ENCODE measurements at places on chromosomes 3 and 15.
A peak's percentile ranks its signal among the peaks of the same experiment; 100 is the strongest.

DNA sequence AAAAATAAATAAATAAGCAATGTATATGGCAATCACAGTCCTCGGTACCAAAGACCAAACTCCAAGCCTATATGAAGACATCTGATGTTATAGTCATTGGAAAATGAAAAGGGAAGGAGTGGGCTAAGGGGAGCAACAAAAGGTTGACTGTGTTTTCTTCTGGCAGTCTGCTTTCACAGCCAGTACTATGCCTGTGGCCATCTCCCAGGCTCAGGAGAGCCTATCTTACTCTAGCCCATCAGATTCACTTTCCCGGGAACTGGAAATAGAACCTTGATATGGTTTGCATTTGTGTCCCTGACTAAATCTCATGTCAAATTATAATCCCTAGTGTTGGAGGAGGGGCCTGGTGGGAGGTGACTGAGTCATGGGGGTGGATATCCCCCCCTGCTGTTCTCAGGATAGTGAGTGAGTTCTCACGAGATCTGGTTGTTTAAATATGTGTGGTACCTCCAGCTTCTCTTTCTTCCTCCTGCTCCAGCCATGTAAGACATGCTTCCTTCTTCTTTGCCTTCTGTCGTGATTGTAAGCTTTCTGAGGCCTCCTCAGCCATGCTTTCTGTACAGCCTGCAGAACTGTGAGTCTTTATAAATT, 105.3 kb downstream of the PLCH1 start:
- DNase-seq, result no peak

DNA sequence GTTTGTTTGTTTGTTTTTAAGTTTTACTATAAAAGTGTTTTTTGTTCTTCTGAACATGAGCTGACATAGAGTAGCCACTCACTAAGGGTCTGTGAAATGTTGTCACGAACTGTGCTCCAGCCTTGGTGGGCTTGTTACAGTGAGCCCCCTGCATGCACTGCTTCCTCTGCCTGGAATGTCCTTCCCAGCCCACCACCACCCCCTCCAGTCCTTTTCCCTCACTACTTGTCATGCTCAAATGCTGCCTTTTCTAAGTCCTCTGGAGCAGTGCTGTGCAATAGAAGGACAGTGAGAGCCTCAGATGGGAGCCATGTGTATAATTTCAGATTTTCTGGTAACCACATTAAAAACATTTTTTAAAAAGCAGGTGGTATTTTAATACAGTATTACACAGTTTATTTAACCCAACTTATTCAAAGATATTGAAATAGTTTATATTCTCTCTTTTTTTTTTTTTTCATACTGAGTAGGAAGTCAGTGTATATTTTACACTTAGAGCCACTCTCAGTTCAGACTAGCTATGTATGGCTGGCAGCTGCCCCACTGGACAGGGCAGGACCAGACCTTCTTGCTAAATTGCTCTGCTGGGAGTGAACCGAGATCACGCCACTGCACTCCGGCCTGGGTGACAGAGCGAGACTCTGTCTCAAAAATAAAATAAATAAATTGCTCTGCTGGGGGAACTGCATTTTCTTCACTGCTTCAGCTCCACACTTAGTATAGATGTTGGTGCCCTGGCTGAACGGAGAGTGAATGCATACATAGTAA, 26.9 kb downstream of the MKRN2OS start:
- no peak for DNase-seq

DNA sequence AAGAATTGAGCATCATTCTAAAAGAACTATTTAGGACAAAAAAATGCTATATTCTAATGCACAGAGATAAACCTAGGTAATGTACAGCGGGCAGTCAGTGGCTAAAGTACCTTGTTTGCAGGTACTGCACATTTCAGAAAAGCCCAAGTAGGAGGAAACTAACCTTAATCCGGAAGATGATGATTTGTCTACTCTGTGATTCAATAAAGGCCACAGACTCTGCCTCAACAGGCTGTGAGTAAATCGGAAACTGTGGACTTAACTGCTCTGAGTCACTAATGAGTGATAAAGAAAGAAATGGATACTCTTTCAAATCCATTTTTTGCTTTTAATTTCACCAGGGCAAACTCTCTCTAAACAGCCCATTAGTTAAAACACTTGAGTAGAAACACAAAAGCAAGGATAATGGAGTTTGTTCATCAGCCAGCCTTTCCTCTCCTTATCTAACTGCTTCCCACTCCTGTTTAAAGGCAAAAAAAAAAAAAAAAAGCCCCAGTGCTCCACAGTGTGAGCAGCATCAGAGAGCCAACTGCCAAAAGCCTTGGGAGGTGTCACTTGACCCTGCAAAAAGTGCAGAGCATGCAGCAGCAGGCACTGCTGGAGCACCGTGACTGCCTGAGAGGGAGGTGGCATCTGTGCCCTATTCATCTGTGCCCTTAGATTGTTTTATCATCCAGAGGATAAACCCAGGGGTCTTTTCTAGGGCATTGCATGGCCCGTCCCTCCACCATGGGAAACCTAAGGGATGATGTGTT, 187.7 kb downstream of the SATB1 start:
- DNase-seq, result no peak

DNA sequence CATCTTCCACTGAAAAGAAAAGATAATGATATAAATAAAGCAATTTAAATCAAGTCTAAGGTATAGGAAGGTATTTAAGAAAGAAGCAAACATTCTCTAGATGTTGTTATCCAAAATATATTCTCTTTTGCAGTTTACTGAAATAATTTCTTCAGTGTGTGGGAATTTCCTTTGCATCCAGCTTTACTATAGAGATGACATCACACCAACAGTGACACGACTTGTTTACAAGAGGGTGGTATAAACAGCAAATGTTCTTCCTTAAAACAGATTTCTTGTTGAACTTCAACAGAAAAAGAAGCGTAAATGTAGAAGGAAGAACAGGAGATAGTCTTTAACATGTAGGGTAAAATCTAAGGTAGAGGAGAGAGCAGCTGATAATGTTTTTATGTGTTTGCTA, 202.5 kb downstream of the ROBO2 start:
- DNase-seq, result no peak

- DNase-seq, result no peak
Observed at GRCh38 chr3:20056725-20057611, 16.7 kb downstream of the KAT2B start.

DNA sequence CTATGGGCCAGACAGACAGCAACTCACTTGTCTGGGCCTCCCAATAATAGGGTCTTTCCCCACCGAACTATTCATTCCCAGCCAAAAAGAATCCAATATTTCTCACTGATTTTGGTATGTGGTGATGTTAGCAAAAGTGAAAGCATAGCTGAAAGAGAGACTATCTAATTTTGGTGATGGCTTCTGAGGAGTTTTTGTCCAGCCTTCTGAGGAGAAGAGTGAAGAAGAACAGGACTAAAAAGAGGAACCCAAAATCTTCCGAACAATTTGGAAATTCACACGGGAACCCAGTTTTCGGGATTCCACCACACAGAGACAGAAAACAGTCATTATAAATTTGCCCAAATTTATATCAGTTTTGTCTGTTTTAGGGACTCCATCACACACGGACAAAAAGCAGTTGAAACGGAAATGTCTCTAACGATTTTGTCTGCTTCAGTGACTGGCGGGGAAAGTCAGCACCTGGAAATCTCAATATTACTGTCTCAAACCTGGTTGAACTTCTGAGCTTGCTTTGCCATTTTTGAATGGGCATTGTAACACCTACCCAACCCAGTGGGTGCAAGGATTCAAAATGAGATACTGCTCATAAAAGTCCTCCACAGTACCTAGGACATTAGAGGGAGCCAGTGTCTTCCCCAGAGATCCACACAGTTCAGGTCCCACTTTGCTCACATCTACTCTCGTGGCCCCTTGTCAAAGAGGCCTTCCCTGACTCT, 9.1 kb downstream of the CD80 start:
- no peak for DNase-seq

GRCh38 chr15:83842281-83842680, 188.4 kb downstream of the ADAMTSL3 start:
- no peak for DNase-seq

GRCh38 chr3:20147361-20147760, 38.6 kb downstream of the SGO1 start:
- no peak for DNase-seq

DNA sequence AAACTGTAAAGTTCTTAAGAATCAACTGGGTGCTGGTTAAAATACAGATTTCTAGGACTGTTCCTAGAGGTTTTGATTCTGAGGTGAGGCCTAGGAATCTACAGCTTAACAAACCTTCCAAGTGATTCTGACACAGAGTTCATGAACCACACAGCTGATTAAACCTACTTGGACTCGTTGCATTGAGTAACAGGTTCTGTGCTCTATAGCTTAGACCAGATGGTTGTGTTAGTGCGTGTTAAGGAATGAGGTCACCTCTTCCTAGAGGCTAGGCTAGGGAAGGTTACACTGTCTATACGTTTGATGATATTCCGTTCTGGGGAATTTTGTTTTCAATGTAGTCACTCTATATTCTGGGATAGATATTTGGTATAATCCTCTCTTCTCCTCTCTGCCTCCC, 21.9 kb downstream of the EID1 start:
- no peak for DNase-seq

DNA sequence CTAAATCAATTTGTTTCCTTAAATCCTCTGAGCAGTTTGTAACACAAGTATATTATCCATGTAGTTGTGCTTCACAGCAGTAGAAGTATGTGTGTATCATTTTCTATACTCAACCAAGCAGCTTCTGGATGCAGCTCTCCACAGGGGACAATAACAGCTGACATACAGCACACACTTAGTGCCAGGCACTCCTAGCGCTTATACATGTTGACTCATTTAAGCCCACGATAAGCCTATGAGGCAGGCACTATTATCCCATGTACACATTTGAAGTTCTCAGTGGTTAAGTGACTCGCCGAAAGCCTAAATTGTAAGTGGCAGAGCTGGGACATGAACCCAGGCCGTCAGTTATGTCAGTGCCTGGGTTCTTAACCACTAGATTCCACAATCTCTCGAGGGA, 20.3 kb upstream of the LPP start:
- no peak for DNase-seq

- DNase-seq, result no peak
Observed at GRCh38 chr15:76503804-76504203, 167.2 kb downstream of the ISL2 start.

DNA sequence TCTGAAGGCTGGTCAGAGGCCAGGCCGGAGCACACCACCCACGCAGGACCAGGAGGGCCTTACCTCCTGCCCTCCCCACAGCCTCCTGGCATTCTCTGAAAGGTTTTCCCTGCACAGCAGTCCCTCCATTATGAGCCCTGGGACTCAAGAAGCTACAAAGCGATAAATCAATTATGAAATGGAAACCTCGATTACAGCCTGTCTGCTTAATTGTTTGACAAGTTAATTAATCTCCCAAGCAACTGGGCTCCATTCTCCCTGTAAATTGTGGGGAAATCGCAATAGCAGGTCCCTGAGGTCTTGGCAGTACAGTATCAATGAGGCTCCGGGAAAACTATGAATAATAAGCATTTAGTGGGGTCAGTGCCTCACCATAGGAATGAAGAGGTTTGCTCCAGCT, 683.5 kb downstream of the NTRK3 start:
- no peak for DNase-seq

DNA sequence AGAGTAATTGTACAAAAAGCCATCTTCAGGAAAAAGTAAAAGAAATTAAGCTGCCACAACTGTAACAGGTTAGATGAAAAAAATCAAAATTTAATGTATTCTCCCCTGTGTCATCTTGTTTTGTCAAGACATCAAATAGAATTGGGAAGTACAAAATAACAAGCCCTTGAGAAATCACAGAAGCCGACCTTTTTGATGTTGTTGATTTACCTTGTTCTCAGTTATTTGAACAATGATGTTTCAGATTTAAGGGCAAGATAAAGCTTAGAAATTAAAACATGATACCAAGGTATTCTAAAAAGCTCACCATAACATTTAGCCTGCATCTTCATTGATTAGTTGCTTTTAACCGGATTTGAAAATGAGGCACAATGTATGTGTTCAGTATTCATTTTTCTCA, 523.0 kb downstream of the FOXP1 start:
- no peak for DNase-seq

GRCh38 chr3:144079634-144080033, 108.0 kb downstream of the DIPK2A start:
- no peak for DNase-seq

DNA sequence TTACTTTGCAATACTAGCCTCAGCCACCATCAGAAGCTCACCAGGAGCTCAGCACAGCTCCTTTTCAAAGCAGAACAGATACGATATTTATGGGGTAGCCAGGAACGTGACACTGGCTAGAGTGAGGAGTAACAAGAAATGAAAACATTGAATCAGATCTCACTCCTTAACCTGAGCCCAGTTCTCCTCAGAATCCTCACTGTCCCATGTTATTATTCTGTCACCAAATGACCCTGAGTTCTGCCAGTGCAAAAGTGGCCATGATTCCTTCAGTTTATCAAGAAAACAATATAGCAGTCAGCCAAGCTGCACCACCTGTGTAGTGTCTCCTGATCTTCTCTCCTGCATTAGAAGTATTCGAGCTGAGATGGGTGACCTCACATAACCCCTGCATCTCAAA, 956.7 kb downstream of the TUSC7 start:
- DNase-seq, result no peak

DNA sequence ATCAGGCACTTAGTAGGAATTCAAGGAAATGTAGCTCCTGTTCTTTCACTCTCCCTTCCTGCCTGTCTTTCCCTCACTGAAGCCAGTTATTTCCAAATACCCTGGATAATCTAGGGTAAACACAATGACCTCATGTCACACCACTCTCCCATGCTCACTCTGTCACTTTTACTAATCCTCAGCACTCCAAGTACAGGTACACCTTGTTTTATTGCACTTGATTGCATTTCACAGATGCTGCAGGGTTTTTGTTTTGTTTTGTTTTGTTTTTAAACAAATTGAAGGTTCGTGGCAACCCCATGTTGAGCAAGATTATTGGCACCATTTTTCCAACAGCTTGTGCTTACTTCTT, 40.8 kb downstream of the PPM1L start:
- DNase-seq, result no peak

- DNase-seq, result no peak
Observed at GRCh38 chr3:10377148-10377725, 56.3 kb upstream of the SEC13 start.

GRCh38 chr3:141065258-141065657, 14.1 kb downstream of the SPSB4 start:
- DNase-seq, result peak; percentile 21

GRCh38 chr3:176937541-176937940, 259.7 kb downstream of the TBL1XR1 start:
- DNase-seq, result no peak

GRCh38 chr15:41323611-41324010, 8.8 kb downstream of the OIP5 start:
- DNase-seq, result no peak

GRCh38 chr15:38130205-38130567, 122.5 kb upstream of the SPRED1 start:
- peak; percentile 67 for DNase-seq

- DNase-seq, result no peak
Observed at GRCh38 chr3:52925405-52926313, 28.3 kb upstream of the STIMATE start.

GRCh38 chr3:119834754-119835370, 53.0 kb downstream of the NR1I2 start:
- DNase-seq, result no peak

DNA sequence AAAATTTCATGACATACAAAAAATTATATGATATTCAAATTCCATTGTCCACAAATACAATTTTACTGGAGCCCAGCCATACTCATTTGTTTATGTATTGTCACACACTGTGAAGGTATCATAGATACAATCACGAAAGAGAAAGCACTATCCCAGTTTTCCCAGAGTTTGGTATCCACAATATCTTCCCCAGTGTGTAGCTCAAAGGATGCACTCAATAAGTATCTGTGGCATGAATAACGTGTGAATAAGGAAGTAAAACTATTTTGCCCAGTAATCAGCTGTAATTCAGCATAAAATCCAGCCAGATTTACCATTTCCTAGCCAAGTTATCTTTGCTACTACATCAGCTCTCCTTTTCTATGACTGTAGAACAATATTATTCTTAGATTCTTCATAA, 131.3 kb upstream of the KCNMB2 start:
- no peak for DNase-seq
